ENCODE measurements at places on chromosomes 12 and 14.

DNA sequence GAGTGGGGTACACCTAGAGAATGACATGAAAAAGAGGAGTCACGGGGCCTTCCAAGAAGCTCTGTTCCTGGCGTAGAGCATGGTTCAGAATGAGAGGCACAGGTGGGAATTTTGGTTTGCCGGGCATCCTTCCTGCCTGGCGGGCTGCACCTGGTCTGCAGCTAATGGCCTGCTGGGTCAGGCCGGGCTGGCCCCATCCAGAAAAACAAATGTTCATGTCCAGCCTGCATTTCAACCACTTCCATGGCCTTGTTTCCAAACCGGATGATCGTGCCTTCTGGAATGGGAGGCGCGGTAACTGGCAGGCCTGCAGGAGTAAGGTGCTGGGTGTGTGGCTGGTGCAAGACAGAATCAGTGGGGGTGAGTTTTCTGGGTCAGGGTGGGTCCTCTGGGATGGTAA lies 14.4 kb downstream of the TEAD4 start:
- DNase-seq, result no peak

DNA sequence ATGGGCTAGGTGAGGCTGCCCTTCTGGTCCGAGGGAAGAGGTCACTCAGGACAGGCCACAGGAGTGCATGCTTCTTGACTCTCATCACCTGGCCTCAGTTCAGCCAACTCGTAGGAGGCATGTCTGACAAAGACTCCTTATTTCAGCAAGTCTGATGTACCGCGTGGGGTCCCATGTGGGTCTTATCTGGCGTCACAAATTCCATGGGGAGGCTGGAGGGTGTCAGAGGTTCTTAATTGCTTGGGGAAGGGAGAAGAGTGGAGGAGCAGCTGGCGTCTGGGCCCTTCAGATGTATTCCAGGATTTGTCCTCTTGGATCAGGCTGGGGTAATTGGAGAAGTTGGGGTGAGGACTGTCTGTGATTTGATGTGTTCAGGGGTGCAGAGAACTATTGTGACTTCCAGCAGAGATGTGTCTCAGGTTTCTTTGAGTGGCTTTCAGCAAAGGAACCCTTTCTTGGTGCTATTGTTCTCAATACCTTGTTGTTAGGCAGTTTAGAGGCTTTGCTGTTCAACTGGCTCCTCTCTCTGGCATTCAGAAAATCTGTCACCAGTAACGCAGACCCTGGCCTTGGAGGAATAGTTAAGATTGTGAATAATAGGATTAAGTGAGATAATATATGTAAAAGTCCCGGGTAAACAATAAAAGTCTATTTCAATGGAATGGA lies 60.1 kb downstream of the SUSD6 start:
- no peak for DNase-seq

GRCh38 chr14:92846162-92846897 lies 52.2 kb downstream of the GOLGA5 start:
- no peak for DNase-seq

DNA sequence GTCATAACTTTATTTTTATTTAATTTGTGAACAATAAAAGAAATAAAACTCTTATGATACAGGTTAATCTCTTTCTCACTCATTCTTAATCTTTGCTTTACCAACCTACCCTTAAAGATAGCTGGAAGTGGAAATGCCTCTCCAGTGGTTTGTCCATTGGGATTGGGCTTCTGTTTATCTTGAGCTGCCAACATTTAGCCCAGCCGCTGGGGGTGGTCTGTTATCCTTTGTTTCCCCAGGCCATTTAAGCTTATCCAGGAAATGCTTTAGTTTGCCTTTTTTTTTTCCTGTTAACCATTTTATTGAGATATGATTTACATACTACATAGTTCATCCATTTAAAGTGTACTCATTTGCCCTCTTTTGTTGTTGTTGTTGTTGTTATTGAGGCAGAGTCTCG lies 8.2 kb downstream of the TDG start:
- no peak for DNase-seq

DNA sequence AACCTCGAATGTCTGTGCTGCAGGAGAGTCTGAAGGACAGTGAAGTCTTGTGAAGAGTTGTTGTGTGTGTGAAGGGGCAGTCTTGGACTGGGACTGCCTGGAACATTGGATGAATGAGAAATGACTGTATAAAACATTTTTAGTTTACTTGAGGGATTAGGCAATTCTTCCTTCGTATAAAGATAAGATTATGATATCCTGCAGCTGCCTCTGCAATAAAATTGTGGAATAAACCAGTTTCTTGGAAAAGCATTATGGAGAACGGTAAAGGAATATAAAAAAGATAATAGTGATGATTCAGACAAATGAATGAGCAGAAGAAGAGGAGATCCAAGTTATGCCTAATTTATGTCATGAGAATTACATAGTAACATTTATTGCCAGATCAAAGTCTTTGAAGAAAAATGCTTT lies 30.9 kb upstream of the LUM start:
- DNase-seq, result no peak

GRCh38 chr12:13835652-13836051 lies 145.8 kb downstream of the GRIN2B start:
- DNase-seq, result no peak

- no peak for DNase-seq
These were observed 1.1 kb downstream of the MGST1 start for GRCh38 chr12:16348435-16349130.

GRCh38 chr12:44663291-44663690 lies 212.8 kb downstream of the NELL2 start:
- DNase-seq, result no peak

DNA sequence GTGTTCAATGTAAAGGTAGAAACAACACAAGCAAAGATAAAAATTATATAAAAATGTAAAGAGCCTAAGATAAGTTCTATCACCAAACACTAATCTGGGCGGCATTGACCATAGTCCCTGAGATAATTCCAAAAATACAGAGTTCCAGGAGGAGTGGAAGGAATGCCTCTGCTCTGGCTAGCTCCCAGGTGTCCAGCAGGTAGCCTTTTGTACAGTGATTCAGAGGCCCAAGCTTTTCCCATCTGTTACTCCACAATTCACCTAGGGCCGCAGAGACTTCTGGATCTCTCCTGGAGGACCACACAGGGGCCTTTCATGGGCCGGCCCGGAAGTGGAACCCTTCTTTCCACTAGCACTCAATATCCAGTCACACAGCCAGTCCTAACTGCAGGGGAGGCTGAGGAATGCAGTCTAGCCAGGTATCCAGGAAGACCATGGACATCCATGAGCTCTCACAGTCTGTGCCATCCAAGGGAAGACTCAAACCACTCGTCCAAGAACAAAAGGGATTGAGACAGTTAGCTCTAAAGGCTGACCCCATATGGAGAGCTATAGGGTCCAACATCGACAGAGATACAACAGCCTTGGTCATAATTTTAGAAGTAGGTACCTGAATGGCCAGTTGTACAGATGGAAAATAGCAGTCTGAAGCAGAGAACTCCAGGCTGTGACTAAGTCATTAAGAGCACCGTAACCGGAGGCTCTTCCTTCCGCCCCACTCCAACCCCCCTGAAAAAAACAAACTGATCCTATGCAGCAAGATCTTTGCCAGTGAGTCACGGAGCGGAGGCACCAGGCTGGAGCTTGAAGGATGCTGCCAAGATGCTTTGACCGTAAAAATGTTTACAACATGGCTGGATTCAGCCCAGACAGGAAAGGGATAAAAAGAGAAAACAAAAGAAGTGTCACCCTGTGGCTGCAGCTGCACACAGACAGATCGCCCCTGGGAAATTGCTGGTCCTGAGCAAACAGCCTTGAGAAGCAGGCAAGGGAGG lies 204.8 kb downstream of the NUAK1 start:
- no peak for DNase-seq

DNA sequence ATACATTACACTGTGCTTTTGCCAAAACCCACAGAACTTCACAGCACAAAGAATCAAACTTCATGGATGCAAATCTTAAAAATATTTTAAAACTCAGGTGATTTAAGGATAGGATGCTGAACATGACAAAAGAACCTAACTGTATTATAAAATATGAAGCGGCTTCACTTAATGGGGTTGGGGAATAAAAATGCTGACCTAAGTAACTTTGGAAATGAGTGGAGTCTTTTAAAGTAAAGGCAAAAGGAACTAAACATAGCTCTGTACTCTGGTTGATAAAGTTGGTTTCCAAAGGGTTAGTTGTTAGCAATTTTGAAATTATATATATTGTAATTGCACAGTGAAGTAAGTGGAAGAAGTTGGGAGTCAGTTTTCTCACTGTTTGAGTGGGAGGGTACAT lies 111.5 kb upstream of the SYT1 start:
- no peak for DNase-seq

GRCh38 chr14:23365732-23366425 lies 907 bp upstream of the EFS start:
- no peak for DNase-seq

DNA sequence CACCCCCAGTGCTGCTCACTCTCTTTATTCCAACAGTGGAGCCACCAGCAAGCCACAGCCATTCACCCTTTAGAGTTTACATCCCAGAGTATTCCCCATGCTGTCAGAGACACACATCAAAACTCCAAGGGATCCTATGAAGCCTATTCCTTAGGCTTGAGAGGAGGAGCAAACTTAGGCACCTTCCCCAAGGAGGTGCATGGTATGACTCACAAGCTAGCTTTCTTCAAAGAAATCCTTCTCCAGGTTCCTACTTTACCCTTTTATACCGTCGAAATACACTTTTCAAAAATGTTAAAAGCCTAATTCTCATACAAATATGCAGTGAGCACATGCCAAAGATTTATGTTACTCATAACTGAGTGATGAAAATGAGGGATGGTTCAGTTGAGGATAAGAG lies 175.4 kb downstream of the ETNK1 start:
- no peak for DNase-seq

DNA sequence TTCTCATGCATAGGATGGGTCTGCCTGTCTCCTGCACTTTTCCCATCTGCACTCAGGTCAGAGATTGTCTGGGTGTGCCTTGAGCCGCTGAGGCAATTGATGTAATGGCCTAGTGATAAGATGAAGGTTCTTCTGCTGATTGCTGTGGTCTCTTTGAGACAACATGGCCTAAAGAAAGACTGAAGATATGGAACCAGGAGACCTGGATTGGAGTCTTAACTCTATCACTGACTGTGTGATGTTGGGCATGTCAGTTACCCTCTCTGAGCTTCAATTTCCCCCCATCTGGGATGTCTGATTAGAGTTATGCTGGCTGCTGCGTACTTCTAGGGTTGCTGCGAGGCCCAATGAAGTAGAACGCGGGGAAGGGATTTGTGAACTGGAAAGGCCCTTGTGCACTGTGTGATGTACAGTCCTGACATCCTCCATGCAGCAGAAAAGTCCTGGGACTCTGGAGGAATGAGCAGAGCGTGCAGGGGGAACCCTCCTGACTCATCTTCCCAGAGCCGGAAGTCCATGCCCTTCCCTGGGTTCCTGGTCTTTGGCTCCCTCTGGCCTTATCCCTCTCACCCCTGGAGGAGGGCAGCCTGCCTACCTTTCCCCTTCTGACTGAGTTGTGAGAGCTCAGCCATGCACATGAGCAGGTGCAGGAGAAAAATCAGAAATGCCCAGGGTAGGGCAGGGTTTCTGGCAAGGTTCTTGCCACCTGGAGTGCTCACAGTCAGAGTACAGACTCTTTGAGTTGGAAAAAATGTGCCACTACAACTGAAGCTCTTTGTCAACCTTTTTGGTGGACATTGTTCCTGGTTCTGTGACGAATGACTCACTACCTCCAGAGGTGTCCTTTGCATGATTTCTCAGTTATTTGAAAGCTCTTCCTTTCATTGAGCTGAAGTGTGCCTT lies 21.1 kb downstream of the PLEKHD1 start:
- no peak for DNase-seq

GRCh38 chr12:12608557-12608957 lies 3.1 kb upstream of the CREBL2 start:
- DNase-seq, result no peak

- DNase-seq, result no peak
These were observed 59.6 kb upstream of the KCNC2 start for GRCh38 chr12:75269209-75269608.

DNA sequence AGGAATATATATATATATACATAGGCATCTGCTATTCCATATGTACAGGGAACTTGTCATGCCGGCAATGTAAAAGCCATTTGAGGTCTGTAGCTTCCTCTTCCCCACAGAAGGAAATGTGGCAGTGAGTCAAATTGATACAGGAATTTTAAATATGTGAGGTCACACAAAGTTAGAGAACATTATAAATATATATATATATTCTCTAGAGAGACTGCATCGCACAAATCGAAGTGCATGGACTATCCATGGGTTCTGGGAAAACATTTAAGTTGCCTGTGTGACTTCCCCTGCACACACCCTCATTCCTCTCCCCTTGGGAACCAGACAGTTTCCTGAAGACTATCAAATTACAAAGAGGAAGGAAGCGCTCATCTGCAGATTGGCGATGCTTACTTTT lies 100.9 kb upstream of the CCDC91 start:
- no peak for DNase-seq

DNA sequence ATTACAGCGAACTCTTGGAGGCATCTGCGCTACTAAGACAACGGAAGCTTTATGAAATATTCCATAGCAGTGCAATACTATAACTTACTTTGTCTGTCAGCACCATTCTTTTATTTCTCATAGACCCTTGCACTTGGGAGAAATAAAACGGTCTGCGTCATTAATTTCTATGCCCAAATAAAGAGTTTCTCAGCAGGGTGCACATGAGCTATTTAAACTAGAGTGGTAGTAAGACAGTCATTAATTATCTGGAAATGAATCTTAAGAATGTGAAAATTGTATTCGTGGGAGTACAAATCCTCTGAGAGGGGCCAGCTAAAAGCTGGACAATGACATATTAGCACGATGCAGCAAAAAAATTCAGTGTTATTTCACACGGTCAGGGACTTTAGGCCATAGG lies 903.4 kb upstream of the FOXG1 start:
- DNase-seq, result no peak

- no peak for DNase-seq
These were observed 887.0 kb downstream of the TMTC2 start for GRCh38 chr12:83573671-83574070.

DNA sequence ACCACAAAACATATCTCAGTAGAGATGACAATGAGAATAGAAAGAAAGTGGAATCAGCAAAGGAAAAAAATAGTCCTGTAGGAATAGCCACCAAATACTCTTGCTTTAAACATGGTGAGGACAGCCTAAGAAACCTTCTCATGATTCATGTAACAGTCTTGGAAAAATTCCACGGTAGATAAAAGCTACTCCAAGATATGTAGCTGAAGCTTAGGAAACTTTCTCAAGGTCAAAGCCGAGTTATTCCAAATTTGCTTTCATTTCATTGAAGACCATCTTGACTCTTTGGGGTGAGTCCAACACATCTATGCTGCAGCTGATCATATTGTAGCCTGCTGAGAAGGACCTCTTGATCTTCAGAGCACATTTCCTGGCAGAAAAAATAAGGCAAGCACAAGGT lies 157.6 kb downstream of the PAH start:
- no peak for DNase-seq
